Glutamatergic neuron (in vitro differentiated cells): ENCODE measurements at places on chromosomes 3 and 15. TPM values are rescaled to one million over a fixed set of nuclear protein-coding genes. Genes with fewer than 3 reads are reported as not detected.

The GOLGA8G gene
- not detected for total RNA-seq

The C3orf18 gene
- total RNA-seq = 13.0 TPM

The TPRA1 gene
- 21.2 TPM for total RNA-seq

The USP13 gene
- total RNA-seq = 28.5 TPM

The TOPBP1 gene
- 33.9 TPM for total RNA-seq

The FBXW12 gene
- total RNA-seq = 0.66 TPM

The PLCH1 gene
- total RNA-seq = 1.1 TPM

The NPAP1 gene
- total RNA-seq = 0.07 TPM

The DUOX2 gene
- total RNA-seq = not detected

The PRTG gene
- total RNA-seq = 19.4 TPM

The PCNP gene
- 131 TPM for total RNA-seq

The LIPC gene
- not detected for total RNA-seq

The KBTBD13 gene
- not detected for total RNA-seq

The VIPR1 gene
- total RNA-seq = not detected
